SJSA1 (cell line): ENCODE measurements at places on chromosomes 3 and 15. TPM values are rescaled to one million over a fixed set of nuclear protein-coding genes. Genes with fewer than 3 reads are reported as not detected.
A peak's percentile ranks its signal among the peaks of the same experiment; 100 is the strongest.

DNA sequence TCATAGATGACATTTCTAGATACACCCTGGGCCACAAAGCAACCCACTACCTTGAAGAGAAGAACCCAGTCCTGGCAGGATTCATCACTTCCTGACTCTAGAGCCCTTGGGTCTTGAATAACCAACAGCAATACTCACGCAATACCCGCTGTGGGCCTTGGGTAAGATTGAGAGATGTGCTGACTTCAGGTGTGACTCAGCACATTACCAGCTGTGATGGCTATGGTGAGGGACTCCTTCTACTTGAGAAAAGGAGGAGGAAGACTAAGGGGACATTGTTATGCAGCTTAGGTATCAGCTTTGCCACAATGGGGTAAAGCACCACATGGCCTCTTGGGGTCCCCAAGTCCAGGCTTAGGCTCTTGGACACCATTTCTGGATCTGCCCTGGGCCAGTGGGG, 14.9 kb downstream of the C3orf33 start:
- no peak overlapping the region for H3K4me3 ChIP-seq
- H3K27me3 ChIP-seq, result no peaks in the 10 kb centered on the region
- no peak overlapping the region for H3K27ac ChIP-seq
- no peak for DNase-seq
- H3K4me1 ChIP-seq, result no peaks in the 10 kb centered on the region

- no peak for DNase-seq
- H3K27ac ChIP-seq, result no peak overlapping the region
- H3K4me3 ChIP-seq, result no peak overlapping the region
- H3K27me3 ChIP-seq, result no peaks in the 10 kb centered on the region
- peaks cover 12% of the 10 kb centered on the region for H3K36me3 ChIP-seq
- peaks cover 14% of the 10 kb centered on the region for H3K4me1 ChIP-seq
These were observed 50.1 kb downstream of the KCNMB3 start for GRCh38 chr3:179200790-179201189.

DNA sequence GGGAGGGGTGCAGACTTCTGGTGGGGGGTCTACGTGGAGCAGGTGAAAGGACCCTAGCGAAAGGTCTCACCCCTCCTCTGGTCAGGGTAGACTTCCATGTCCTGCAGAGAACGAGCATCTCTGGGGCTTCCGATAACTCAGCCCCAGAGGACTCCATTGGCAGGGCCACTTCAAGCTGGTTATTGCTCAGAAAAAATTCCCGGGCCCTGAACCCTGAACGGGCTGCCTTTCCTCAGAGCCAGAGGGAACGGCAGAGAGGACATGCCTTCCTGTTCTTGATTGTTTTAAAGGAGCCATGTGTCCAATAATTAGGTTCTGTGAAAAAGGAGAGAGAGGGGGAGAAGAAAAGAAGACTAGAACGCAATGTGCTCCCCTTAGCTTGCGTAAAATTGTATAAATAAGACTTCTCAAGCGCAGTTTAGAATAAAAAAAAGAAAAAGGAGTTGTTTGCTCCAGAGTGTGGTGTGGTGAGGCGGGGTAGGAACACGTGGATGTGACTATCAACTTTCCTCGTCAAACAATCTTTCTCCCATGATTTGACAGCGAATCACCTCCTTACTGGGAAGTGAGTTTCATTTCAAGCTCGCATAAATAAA, 193.4 kb upstream of the UBE2E1 start:
- DNase-seq, result peak; percentile 29
- peaks cover 25% of the 10 kb centered on the region for H3K4me1 ChIP-seq
- H3K27ac ChIP-seq, result peak overlapping the region; percentile 73
- no peaks in the 10 kb centered on the region for H3K36me3 ChIP-seq
- no peaks in the 10 kb centered on the region for H3K27me3 ChIP-seq

DNA sequence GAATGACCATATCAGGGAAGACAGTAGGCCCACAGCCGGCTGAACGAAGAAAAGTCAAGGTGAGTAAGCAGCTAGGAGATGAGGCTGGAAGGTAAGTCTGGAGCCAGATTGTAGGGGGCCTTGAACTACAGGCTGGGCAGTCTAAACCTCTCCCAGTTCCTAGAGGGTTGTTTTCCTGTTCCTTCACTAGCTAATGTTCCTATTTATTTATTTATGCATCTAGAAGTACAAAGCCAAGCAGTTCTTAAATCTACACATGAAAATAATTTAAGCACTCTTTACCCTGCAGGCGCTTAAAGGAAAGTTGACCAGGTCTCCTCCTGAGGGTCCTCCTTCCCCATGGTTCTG, 3.7 kb downstream of the ACAA1 start:
- no peak overlapping the region for H3K4me3 ChIP-seq
- no peaks in the 10 kb centered on the region for H3K27me3 ChIP-seq
- H3K36me3 ChIP-seq, result peaks cover 55% of the 10 kb centered on the region

- H3K36me3 ChIP-seq, result no peaks in the 10 kb centered on the region
- no peak overlapping the region for H3K4me3 ChIP-seq
- H3K27ac ChIP-seq, result no peak overlapping the region
- H3K27me3 ChIP-seq, result no peaks in the 10 kb centered on the region
These were observed 27.0 kb upstream of the DENND4A start for GRCh38 chr15:65818927-65819562.

- H3K27ac ChIP-seq, result no peak overlapping the region
- no peak overlapping the region for H3K4me3 ChIP-seq
- H3K27me3 ChIP-seq, result no peaks in the 10 kb centered on the region
- H3K36me3 ChIP-seq, result no peaks in the 10 kb centered on the region
- H3K4me1 ChIP-seq, result peaks cover 19% of the 10 kb centered on the region
- no peak for DNase-seq
These were observed 15.0 kb upstream of the SRP14 start for GRCh38 chr15:40053831-40054604.

GRCh38 chr3:29683018-29683993, 402.4 kb downstream of the RBMS3 start:
- H3K36me3 ChIP-seq, result no peaks in the 10 kb centered on the region
- H3K4me3 ChIP-seq, result no peak overlapping the region
- peaks cover 39% of the 10 kb centered on the region for H3K4me1 ChIP-seq
- peak overlapping the region; percentile 91 for H3K27ac ChIP-seq
- no peaks in the 10 kb centered on the region for H3K27me3 ChIP-seq
- no peak for DNase-seq

DNA sequence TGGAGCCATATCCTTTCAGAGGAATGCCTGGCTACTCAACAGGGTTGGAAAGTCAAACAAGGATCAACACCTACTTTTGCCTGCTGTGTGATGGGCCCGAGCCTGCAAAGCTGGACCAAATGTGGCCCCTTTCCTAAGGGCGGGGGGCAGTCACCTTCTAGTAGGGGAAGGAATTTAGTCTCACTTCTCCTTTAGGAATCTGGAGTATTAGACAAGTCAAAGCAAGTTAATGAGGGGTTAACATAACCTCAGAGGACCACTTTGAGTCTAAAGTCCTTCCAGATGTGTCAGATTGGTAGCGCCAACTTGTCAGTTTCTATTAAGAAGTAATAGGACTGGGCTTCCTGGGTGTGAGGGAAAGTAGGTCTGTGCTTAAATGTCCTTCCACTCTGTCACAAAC, 6.8 kb downstream of the EXOSC7 start:
- H3K4me3 ChIP-seq, result no peak overlapping the region
- no peaks in the 10 kb centered on the region for H3K36me3 ChIP-seq
- DNase-seq, result no peak
- no peaks in the 10 kb centered on the region for H3K4me1 ChIP-seq
- H3K27ac ChIP-seq, result no peak overlapping the region

DNA sequence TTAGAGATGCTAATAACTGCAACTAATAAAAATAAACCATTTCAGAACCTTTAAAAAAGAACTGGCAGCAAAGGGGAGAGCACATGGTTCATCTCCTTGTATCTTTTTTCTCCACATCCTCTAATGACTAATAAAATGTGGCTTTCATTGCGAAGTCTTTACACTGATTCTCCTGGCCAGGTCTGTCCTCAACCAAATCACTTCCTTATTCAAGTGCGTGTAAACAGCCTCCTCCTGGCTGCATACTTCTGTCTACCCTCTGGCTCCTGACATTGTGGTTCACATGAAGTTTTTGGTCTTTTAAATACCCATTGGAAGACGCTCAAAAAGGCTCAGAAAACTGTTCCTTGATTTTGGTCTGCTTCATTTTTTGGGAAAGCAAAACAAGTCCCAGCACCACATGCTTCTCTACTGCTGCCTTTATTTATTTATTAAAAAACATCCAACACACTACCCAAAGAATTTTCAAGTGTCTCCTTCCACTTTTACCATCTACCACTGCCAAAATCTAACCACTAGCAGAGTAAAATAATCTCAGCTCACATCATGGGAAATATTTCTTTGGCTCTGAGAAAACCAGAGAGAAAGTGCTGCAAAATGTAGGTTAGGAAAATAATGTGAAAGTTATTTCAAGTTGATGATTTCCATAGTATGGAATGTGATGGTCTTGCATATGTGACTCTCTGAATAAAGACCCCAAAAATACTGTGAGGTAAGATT, 85.1 kb downstream of the EFL1 start:
- no peaks in the 10 kb centered on the region for H3K27me3 ChIP-seq
- DNase-seq, result peak; percentile 74
- H3K4me3 ChIP-seq, result no peak overlapping the region
- no peaks in the 10 kb centered on the region for H3K36me3 ChIP-seq
- peaks cover 23% of the 10 kb centered on the region for H3K4me1 ChIP-seq

Gene MESP2
- not detected in 2 replicates for total RNA-seq

Gene SLC24A5
- not detected in 2 replicates for total RNA-seq

Gene PLA2G4D
- not detected in 2 replicates for total RNA-seq

Gene ADAMTS7
- total RNA-seq, result 1.6 and 2.8 TPM in 2 replicates

Gene CACNA1D
- not detected in 2 replicates for total RNA-seq

- no peak for DNase-seq
- H3K36me3 ChIP-seq, result no peaks in the 10 kb centered on the region
- no peaks in the 10 kb centered on the region for H3K4me1 ChIP-seq
- no peaks in the 10 kb centered on the region for H3K27me3 ChIP-seq
- H3K27ac ChIP-seq, result no peak overlapping the region
- H3K4me3 ChIP-seq, result no peak overlapping the region
These were observed 554.8 kb downstream of the MFSD1 start for GRCh38 chr3:159356606-159357005.

Gene SLC38A3
- not detected in 2 replicates for total RNA-seq

GRCh38 chr3:40332684-40333083, 23.2 kb downstream of the EIF1B start:
- H3K27me3 ChIP-seq, result no peaks in the 10 kb centered on the region
- DNase-seq, result no peak
- no peaks in the 10 kb centered on the region for H3K36me3 ChIP-seq
- no peak overlapping the region for H3K4me3 ChIP-seq

- no peaks in the 10 kb centered on the region; the same call in 1 of the 2 replicates for H3K4me1 ChIP-seq
- no peak overlapping the region for H3K27ac ChIP-seq
- no peaks in the 10 kb centered on the region for H3K36me3 ChIP-seq
- H3K4me3 ChIP-seq, result no peak overlapping the region
- no peaks in the 10 kb centered on the region for H3K27me3 ChIP-seq
These were observed 782.9 kb upstream of the GOLIM4 start for GRCh38 chr3:168878655-168879054.

- no peak for DNase-seq
- H3K27ac ChIP-seq, result peak overlapping the region; percentile 60
- H3K4me1 ChIP-seq, result peaks cover 62% of the 10 kb centered on the region
- no peak overlapping the region for H3K4me3 ChIP-seq
These were observed 84.4 kb upstream of the MEX3B start for GRCh38 chr15:82130248-82130647.

DNA sequence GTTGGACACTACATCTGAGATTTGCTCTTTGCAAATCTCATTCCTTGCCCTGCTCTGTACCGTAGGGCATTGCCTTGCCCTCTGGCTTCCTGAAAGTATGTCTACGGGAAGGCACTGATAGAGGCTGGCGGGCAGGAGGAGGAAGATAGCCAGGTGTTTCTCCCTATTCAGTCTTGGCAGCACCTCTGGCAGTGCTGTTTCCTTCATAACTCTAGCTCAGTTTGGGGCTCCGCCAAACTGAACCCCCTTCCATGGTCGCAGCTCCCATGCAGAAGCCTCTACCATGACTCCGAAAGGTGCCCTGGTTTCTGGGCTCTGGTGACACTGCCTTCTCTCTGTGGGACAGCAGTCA, 122.3 kb upstream of the PRR20G start:
- H3K4me3 ChIP-seq, result no peak overlapping the region
- no peaks in the 10 kb centered on the region for H3K4me1 ChIP-seq
- no peak overlapping the region for H3K27ac ChIP-seq

DNA sequence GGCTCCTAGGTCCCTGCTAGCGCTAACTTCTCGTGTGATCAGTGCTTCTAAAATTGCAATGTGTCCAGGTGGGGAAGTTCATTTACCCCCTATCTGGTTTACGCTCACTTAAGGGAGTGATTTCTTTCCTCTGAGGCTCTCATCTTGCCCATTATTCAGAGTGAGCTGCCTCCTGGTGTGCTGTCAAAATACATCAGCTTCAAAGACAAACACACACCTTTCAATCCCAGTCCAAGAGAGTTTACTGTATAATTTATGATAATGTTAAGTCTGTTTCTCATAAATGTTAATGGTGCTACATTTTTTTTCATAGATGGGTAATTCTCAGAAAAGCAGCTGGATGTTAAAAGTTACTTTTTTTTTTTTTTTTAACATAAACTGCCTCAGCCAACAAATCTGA, 112.3 kb downstream of the RORA start:
- H3K36me3 ChIP-seq, result no peaks in the 10 kb centered on the region
- no peak for DNase-seq
- H3K4me1 ChIP-seq, result no peaks in the 10 kb centered on the region
- H3K4me3 ChIP-seq, result no peak overlapping the region
- peaks cover 6% of the 10 kb centered on the region; the same call in 1 of the 2 replicates for H3K27me3 ChIP-seq
- no peak overlapping the region for H3K27ac ChIP-seq

GRCh38 chr15:47442371-47442770, 274.9 kb upstream of the SEMA6D start:
- H3K27ac ChIP-seq, result no peak overlapping the region
- H3K4me1 ChIP-seq, result peaks cover 15% of the 10 kb centered on the region
- H3K4me3 ChIP-seq, result no peak overlapping the region
- H3K27me3 ChIP-seq, result no peaks in the 10 kb centered on the region
- no peak for DNase-seq

GRCh38 chr3:86249833-86250232, 741.1 kb downstream of the VGLL3 start:
- H3K27me3 ChIP-seq, result no peaks in the 10 kb centered on the region
- DNase-seq, result no peak
- H3K36me3 ChIP-seq, result no peaks in the 10 kb centered on the region
